ENCODE measurements at places on chromosomes 1 and 21.

- peak; percentile 49 for DNase-seq
Observed at GRCh38 chr1:9561429-9561828, 22.2 kb downstream of the SLC25A33 start.

GRCh38 chr1:241560146-241560848, 28.1 kb downstream of the KMO start:
- DNase-seq, result no peak

GRCh38 chr1:56516539-56517252, 62.7 kb downstream of the PLPP3 start:
- peak; percentile 31 for DNase-seq

GRCh38 chr1:44015206-44015605, 16.1 kb downstream of the SLC6A9 start:
- DNase-seq, result no peak

GRCh38 chr1:166302989-166303758, 136.4 kb upstream of the FAM78B start:
- no peak for DNase-seq

GRCh38 chr1:3053986-3054385, 15.0 kb upstream of the PRDM16 start:
- DNase-seq, result no peak

GRCh38 chr1:202117898-202118371, 4.8 kb upstream of the GPR37L1 start:
- no peak for DNase-seq
